ENCODE measurements at places on chromosomes 13 and 19.

- no peak for DNase-seq
Observed at GRCh38 chr13:46609052-46609451, 56.1 kb downstream of the LRCH1 start.

- DNase-seq = no peak
Observed at GRCh38 chr13:37899753-37900152, 30.2 kb upstream of the TRPC4 start.

DNA sequence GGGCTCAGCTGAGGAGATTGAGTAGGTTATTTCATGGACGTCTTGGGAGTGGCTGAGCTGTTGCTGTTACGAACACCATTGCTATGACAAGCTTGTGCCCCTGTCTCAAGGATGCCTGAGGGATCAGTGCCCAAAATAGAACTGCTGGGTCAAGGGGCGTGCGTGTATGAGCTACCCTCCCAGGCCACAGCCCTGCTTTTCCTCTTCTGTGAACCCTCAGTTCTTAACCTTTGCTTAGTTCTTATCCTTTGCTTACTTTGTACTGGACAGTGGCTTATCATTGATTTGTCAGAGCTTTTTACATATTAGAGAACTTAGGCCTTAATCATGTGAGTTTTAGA lies 9.0 kb downstream of the ARHGAP45 start:
- DNase-seq = no peak

DNA sequence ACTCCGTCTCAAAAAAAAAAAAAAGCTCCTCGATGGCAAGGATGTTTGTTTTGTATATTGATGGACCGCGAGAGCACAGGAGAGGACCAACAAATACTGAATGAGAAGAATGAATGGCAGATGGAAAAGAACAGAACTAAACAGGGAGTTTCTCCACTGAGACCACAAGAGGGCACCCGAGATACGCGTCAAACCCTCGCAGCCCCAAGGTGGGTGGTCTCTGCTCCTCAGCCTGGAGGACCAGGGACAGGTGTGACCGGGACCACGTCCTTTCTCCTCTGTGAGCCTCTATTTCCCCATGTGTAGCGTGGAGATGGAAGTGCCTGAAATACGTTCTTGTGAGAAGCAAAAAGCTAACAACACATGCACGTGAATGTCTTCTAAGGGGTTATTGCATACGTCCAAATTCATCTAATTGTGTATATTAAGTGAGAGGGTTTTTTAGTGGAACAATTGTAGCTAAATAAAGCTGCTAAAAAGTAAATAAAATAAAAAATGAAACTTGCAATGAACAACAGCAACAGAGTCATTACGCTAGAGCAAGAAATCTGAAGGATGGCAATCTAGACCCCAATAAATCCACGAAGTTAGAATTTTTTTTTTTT lies 8.3 kb upstream of the CDC42EP5 start:
- no peak for DNase-seq

DNA sequence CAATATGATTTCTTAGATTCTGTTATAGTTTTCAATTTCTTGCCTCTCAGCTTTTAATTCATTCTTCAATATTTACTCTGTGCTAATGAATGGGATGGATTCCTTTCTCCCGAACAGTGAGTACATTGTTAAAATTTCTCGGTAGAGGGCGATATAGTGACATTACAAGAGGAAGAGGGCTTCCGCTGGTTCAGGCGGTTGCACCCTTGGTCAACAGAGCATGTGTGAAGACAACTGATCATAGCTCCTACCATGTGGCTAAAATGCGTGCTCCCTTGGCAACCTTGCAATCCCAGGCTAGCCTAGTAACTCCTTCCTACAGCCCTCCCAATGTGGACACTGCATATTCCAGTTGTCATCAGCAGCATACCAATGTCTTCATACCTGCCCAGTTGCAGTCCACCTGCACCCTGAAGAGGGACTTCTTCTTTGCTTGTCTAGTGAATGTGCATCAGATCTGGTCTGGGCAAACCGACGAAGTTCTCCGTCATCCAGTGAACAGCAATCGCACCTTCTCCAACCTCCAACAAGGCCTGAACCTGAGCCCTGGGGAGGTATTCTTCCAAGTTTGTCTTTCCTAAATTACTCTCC lies 653.0 kb upstream of the GPC6 start:
- DNase-seq = no peak
